ENCODE measurements at places on chromosomes 4 and X. TPM values are rescaled to one million over a fixed set of nuclear protein-coding genes. Genes with fewer than 3 reads are reported as not detected.

GRCh38 chr4:175386776-175387507 is 425.1 kb downstream of the GPM6A start:
- no peak overlapping the region for H3K4me3 ChIP-seq
- no peak for DNase-seq
- H3K4me1 ChIP-seq, result no peaks in the 10 kb centered on the region
- H3K27me3 ChIP-seq, result no peaks in the 10 kb centered on the region
- H3K36me3 ChIP-seq, result no peaks in the 10 kb centered on the region

DNA sequence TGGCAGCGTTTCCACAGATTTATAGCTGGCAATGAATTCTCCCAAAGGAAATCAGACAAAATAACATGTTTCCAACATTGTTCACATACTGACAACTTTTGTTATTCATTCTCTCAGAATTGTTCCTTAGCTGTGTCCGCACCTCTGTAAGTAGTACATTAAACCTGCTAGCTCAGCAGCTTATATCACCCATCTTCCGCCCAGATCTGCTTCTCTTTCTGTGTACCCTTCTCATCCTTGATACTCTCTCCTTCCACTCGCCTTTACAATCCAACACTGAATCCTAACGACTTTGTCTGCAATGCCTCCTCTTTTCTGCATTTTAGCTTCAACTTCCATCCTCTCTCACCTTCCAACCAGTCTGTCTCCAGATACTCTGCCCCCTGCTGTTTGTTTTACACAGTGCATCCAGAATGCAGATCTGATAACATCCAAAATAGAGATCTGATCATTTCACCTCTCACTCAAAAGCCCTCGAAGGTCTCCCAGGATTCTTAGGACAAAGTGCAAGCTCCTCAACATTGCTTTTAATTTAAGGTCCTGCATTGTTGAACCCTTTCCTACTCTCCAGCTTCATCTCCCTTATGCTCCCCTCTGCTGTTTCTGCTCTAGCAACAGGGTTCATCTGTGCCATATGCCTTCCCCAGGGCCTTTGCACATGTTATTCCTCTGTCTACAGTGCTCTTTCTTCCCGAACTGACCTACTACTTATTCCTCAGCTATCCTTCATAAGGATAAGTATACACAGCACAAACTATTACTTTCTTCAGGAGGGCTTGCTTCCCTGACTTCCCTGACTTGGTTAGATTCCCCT is 67.3 kb upstream of the VBP1 start:
- peaks cover 6% of the 10 kb centered on the region for H3K4me1 ChIP-seq
- H3K36me3 ChIP-seq, result no peaks in the 10 kb centered on the region
- peaks cover 6% of the 10 kb centered on the region for H3K27me3 ChIP-seq
- no peak overlapping the region for H3K27ac ChIP-seq
- peak; percentile 58 for DNase-seq

- H3K27me3 ChIP-seq, result no peaks in the 10 kb centered on the region
- DNase-seq, result no peak
- no peaks in the 10 kb centered on the region for H3K36me3 ChIP-seq
These were observed 161.3 kb upstream of the MAGEB18 start for GRCh38 chrX:25976683-25977310.

DNA sequence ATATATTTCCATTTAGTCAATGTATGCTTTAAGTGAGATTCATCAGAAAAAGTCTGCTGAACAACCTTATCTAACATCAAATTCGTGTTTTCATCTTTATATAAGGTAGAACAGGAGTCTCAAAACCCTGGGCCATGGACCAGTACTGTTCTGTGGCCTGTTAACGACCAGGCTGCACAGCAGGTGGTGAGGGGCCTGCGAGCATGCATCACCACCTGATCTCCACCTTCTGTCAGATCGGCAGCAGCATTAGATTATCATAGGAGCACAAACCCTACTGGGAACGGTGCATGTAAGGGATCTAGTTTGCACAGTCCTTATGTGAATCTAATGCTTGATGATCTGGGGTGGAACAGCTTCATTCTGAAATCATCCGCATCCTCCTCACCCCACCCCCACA is 3.2 kb downstream of the CTSO start:
- H3K4me1 ChIP-seq, result peaks cover 17% of the 10 kb centered on the region
- H3K27me3 ChIP-seq, result no peaks in the 10 kb centered on the region
- H3K36me3 ChIP-seq, result no peaks in the 10 kb centered on the region
- no peak overlapping the region for H3K4me3 ChIP-seq

- DNase-seq, result no peak
- no peak overlapping the region for H3K4me3 ChIP-seq
- no peak overlapping the region for H3K27ac ChIP-seq
- no peaks in the 10 kb centered on the region for H3K27me3 ChIP-seq
- H3K4me1 ChIP-seq, result peaks cover 6% of the 10 kb centered on the region
These were observed 421.4 kb upstream of the DIPK2B start for GRCh38 chrX:45622042-45622423.

- H3K4me3 ChIP-seq, result no peak overlapping the region
- DNase-seq, result no peak
- H3K4me1 ChIP-seq, result no peaks in the 10 kb centered on the region
- no peak overlapping the region for H3K27ac ChIP-seq
These were observed 84.1 kb downstream of the CLCN4 start for GRCh38 chrX:10240918-10241317.

- H3K4me3 ChIP-seq, result no peak overlapping the region
- DNase-seq, result no peak
- no peaks in the 10 kb centered on the region for H3K36me3 ChIP-seq
- no peaks in the 10 kb centered on the region for H3K4me1 ChIP-seq
- no peaks in the 10 kb centered on the region for H3K27me3 ChIP-seq
- H3K27ac ChIP-seq, result no peak overlapping the region
These were observed 78.5 kb upstream of the PDHA2 start for GRCh38 chr4:95761426-95761825.

GRCh38 chr4:173494013-173494970 is 35.7 kb downstream of the HAND2 start:
- H3K4me1 ChIP-seq, result peaks cover 30% of the 10 kb centered on the region
- peak; percentile 76 for DNase-seq
- peaks cover 40% of the 10 kb centered on the region for H3K27me3 ChIP-seq
- no peaks in the 10 kb centered on the region for H3K36me3 ChIP-seq
- H3K27ac ChIP-seq, result peak overlapping the region; percentile 79

DNA sequence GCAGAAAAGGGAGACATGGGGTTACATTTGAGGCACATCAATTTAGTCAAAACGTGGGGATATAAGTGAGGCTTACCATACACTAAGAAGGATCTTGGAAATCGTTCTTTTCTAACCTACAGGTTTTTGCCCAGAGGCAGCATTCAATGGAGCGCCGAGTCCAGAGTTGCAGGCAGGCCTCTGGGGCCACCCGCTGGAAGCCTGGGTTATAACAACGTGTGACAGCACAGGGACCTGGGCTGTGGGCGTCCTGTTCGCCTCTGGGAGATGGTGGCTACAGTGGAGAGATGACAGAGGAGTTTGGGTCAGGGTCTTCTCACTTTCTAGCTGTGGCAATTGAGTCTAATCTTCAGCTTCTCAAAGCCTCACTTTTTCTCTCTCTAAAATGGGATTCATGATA is 53.9 kb downstream of the ENPP6 start:
- DNase-seq, result no peak
- peaks cover 68% of the 10 kb centered on the region for H3K27me3 ChIP-seq
- no peak overlapping the region for H3K27ac ChIP-seq

DNA sequence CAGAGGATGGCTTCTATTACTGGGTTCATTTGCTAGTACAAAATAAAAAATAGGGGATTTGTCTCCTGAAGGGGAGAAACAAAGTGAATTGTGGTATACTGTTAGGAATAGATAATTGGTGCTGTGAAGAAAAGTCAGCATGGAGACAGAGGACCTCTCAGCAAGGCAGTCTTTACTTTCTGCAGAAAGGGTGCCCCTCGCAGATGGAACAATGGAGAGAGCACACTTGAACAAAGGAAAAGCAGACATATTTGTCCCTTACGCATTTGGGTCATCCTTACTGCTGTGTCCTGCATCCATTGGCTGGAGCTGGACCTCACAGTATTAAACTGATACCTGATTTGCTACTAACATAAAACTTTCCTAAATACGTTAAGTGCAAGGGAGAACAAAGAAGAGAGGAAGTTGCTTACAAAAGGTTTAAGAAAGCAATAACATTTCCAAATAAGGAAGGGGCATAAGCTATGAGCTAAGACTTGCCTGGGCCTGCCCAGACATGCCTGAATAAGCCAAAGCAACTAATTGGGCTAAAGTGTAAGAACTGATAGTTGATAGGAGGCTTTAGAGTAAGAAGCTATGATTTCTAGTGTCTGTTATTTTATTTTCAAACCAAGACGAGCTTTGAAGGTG is 83.8 kb downstream of the CCKAR start:
- H3K36me3 ChIP-seq, result peaks cover 43% of the 10 kb centered on the region
- H3K4me3 ChIP-seq, result no peak overlapping the region
- DNase-seq, result no peak
- H3K27me3 ChIP-seq, result no peaks in the 10 kb centered on the region
- peak overlapping the region; percentile 76 for H3K27ac ChIP-seq
- peaks cover 27% of the 10 kb centered on the region for H3K4me1 ChIP-seq

GRCh38 chr4:174631901-174632758 is 109.8 kb upstream of the HPGD start:
- peaks cover 4% of the 10 kb centered on the region for H3K4me1 ChIP-seq
- no peak overlapping the region for H3K27ac ChIP-seq
- no peak overlapping the region for H3K4me3 ChIP-seq
- no peaks in the 10 kb centered on the region for H3K27me3 ChIP-seq
- peak; percentile 17 for DNase-seq

DNA sequence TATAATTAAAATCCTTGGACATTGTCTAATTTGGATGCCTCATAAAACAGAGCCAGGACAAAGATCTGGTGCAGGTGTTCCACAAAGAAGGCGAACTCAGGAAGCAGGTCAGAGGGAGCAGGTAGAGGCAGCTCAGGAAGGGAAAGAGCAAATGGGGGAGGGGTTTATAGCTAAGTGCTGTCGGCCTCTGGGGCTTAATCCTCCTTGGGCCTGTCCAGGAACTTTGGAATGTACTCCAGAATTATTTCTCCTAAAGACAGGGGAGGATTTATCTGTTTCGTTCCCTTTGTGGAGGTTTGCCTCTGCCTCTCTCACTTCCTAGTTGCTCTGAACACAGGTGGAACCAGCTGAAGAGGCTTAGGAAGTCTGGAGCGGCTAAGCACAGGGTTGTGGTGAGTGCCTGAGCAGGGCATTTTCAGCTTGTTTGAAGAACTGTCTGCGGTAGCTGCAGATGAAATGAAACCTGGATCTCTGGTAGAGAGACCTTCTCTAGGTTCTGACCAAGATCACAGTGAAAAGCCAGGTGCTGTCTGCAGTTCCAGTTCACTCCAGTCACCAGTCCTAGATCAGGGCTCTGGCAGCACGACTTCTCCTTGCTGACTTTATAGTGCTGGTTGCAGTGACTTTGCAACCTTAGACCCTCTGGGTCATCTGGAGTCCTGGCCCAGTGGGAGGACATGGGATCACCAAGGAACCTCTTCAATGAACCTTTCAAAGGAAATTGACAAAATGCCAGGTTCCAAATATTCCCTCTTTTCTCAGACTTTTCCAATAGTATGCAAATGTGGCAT is 519.2 kb downstream of the PCDH10 start:
- no peaks in the 10 kb centered on the region for H3K36me3 ChIP-seq
- H3K27me3 ChIP-seq, result no peaks in the 10 kb centered on the region
- no peaks in the 10 kb centered on the region for H3K4me1 ChIP-seq
- no peak overlapping the region for H3K27ac ChIP-seq

GRCh38 chrX:729583-730409 is 99.2 kb downstream of the SHOX start:
- H3K27me3 ChIP-seq, result no peaks in the 10 kb centered on the region
- no peaks in the 10 kb centered on the region for H3K36me3 ChIP-seq
- no peak overlapping the region for H3K4me3 ChIP-seq
- no peak overlapping the region for H3K27ac ChIP-seq

GRCh38 chrX:42978655-42979379 is 200.9 kb upstream of the PPP1R2C start:
- H3K27ac ChIP-seq, result peak overlapping the region; percentile 41
- H3K27me3 ChIP-seq, result no peaks in the 10 kb centered on the region
- H3K4me1 ChIP-seq, result peaks cover 7% of the 10 kb centered on the region
- no peak for DNase-seq
- peaks cover 4% of the 10 kb centered on the region for H3K36me3 ChIP-seq

GRCh38 chr4:89493367-89493766 is 185.8 kb upstream of the GPRIN3 start:
- H3K4me1 ChIP-seq, result no peaks in the 10 kb centered on the region
- no peaks in the 10 kb centered on the region for H3K36me3 ChIP-seq
- H3K27ac ChIP-seq, result no peak overlapping the region
- no peak overlapping the region for H3K4me3 ChIP-seq

DNA sequence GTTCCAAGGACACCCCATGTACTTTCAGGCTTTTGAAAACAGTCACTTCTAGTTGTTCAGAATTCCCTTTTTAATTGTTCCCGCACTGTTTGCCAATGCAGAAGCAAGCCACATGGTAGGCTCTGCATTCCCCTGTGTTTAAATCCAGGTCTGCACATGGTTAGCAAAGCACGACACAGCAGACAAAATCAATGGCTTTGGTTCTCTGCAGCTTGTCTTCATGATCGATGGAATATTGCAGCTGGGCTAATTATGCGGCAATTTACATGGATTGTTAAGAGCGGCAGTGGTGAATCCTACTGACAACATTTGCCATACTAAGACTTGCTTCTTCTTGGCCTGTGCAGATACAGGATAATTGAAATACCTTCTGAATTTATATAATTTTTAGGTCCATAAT is 20.6 kb upstream of the INPP4B start:
- no peaks in the 10 kb centered on the region for H3K4me1 ChIP-seq
- H3K4me3 ChIP-seq, result no peak overlapping the region
- H3K36me3 ChIP-seq, result no peaks in the 10 kb centered on the region
- no peak overlapping the region for H3K27ac ChIP-seq

- no peak for DNase-seq
- H3K27me3 ChIP-seq, result no peaks in the 10 kb centered on the region
- H3K4me3 ChIP-seq, result no peak overlapping the region
- no peaks in the 10 kb centered on the region for H3K36me3 ChIP-seq
These were observed 586.9 kb downstream of the PCDH7 start for GRCh38 chr4:31307029-31307428.

SYTL5 gene
- total RNA-seq, result not detected

NOX1 gene
- total RNA-seq, result not detected

DSPP gene
- total RNA-seq, result not detected

MAGEC2 gene
- not detected for total RNA-seq

GPM6B gene
- not detected for total RNA-seq

RADX gene
- total RNA-seq, result 7.8 TPM

SSX4 gene
- total RNA-seq, result not detected

PRICKLE3 gene
- 13.7 TPM for total RNA-seq

ETDB gene
- not detected for total RNA-seq

DCLK2 gene
- total RNA-seq, result not detected

RHOXF2 gene
- not detected for total RNA-seq

Data from activated CD4-positive, alpha-beta T cell treated with anti-CD3 and anti-CD28 coated beads, Interleukin-2, amount 10 ng/mL, durations not matched to agents 7 days and 5 days (primary cell).